Daoy (cell line): ENCODE measurements at places on chromosomes 4 and X. TPM values are rescaled to one million over a fixed set of nuclear protein-coding genes. Genes with fewer than 3 reads are reported as not detected.

DNA sequence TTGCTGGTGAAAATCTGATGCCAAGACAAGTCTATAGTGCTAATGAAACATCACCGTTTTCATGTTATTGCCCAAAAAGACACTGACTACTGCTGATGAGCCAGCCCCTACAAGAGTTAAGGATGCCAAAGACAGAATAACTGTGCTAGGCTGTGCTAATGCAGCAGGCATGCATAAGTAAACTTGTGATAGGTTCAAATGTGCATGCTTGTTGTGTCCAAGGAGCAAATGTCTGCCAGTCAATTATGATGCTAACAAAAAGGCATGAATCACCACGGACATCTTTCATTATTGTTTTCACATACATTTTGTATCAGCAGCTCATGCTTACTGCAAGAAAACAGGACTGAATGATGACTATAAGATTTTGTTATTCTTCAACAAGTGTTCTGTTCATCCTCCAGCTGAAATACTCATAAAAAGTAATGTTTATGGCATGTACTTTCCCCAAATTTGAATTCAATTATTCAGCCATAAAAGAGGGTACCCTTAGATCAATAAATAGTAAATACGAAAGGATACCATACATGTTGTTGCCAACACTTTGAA lies 306.9 kb upstream of the ARSJ start:
- no peak for DNase-seq

GRCh38 chr4:94068753-94069719 lies 138.6 kb upstream of the SMARCAD1 start:
- no peak for DNase-seq

The KCTD8 gene
- total RNA-seq: not detected in 2 replicates

The GLRB gene
- total RNA-seq: 2.9 and 5.0 TPM in 2 replicates

The LCORL gene
- 21.6 and 22.2 TPM in 2 replicates for total RNA-seq
